ENCODE measurements at places on chromosomes 4 and X. TPM values are rescaled to one million over a fixed set of nuclear protein-coding genes. Genes with fewer than 3 reads are reported as not detected.

GRCh38 chr4:7988437-7988836, 48.8 kb upstream of the AFAP1 start:
- DNase-seq: no peak

- no peak for DNase-seq
These were observed 495.4 kb downstream of the NAP1L3 start for GRCh38 chrX:93177930-93178329.

SH3TC1 gene
- 10.3 TPM for total RNA-seq

RP2 gene
- total RNA-seq: 12.1 TPM

DNA sequence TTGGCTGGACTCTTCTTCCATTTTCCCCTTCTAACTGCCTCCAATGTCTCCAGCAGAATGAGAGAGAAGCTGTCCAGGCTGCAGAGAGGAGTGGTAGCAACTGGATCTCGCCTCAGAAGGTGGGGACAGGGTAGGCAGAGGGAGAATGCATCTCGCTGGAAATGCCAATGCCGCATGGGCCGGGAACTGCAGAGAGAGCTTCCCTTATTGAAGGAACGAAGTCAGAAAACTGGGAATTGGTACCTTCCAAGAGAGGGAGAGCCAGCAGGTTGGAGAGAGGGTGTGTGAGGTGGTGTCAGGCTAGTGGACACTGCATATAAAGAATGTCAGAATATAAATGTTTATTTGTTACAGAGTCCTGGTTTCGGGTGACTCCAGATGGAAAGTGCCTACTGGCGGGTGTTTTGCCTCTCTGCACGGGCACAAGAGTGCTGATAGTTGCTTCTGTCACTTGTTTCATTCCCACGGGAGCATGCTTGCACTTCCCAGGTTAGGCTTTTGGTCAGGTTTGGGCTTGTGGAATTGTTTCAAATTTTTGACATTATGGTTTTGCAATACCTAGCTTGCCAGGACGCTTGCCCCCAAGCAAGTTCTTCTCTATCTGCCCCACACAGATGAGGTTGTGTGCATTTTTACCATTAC, 156.8 kb upstream of the STS start:
- DNase-seq: no peak

- DNase-seq: no peak
These were observed 233.9 kb upstream of the CXXC4 start for GRCh38 chr4:104728380-104729122.

DNA sequence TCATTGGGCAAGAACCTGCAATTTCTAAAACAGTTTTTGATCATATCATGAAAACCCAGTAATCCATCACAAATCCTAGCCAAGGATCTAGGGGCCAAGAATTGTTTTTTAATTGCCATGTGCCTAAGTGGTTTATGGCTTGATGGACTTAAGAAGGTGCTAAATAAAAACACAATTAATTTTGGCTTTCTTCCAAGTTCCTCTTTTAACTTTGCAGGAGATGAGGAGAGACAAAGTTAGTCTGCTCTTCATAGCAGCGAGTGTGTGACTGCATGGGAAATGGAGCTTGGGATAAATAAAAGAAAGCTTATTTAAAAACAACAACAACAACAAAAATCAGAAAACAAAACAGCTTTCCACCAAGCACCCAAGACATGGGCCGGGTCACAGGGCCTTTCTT, 41.4 kb downstream of the ARHGEF9 start:
- no peak for DNase-seq

DNA sequence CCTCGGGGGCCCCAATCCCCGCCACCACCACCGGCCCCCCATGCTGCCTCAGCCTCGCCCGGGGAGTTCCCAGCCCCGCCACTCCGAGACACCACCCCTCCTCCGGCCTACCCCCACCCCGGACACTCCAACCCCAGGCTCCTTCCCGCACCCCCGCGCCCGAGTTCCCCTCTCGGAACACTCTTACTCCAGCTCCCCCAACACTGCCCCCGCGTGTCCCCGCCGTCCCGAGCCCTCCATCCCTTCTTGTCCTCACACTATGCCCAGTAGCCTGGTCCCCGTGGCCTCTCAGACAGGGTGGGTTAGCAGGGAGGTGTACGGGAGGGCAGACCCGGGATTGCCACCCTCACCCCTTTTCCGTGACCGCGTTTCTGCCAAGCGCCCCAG, 276.1 kb downstream of the BCOR start:
- no peak for DNase-seq

DNA sequence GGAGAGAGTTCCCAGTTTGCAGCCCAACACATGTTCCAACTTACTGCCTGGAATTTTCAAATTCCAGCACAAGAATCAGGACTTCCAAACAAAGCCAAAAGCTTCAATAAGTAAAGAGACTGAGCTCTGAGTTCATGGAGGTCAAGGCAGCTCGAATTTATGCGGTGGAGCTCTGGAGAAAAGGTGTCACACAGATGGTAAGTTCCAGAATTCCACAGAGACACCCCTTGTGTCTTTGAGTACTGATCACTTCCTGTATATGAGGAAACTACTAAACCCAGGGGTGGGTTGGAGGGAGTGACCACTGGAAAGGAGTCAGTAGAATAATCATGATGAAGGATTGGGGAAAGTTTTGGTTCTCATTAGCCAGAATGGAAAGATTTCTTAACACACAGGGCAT, 118.5 kb upstream of the GUCY1A1 start:
- no peak for DNase-seq

DNA sequence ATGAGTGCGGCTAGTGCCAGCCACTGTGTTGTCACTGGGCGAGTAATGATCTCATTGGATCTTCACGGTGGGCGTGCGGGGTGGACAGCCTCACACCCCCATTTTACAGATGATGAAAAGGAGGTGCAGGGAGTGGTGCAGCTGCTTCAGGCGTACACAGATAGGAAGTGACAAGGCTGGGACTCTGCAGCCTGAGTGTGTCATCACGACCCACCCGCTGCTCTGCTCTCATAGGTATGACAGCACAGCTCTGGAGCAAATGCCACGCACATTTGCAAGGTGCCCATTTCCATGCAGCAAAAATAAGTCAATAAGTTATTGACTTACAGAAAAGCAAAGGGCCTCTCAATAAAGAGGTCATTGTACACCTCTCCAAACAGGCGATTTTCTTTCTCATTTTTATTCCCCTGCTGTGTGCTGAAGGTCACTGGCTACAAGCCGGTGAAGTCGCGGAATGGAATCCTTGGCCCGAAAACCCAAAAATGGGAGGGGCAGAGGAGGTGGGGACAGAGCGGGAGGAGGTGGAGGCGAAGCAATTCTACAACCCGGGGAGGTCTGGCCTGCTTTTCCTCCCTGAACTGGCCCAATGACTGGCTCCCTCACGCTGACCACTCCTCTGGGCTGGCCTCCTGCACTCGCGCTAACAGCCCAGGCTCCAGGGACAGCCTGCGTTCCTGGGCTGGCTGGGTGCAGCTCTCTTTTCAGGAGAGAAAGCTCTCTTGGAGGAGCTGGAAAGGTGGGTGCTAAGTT, at the start of gene SOD3:
Gene SOD3, plus strand, starts transcription at position 658 of the 750 bp plus-strand sequence. CDS start 3,949 bp downstream, outside the sequence.
- DNase-seq: peak; percentile 84

EPHA5 gene
- total RNA-seq: 0.06 TPM

AFM gene
- not detected for total RNA-seq

GAGE12J gene
- total RNA-seq: not detected

RAI2 gene
- total RNA-seq: 20.7 TPM

DNA sequence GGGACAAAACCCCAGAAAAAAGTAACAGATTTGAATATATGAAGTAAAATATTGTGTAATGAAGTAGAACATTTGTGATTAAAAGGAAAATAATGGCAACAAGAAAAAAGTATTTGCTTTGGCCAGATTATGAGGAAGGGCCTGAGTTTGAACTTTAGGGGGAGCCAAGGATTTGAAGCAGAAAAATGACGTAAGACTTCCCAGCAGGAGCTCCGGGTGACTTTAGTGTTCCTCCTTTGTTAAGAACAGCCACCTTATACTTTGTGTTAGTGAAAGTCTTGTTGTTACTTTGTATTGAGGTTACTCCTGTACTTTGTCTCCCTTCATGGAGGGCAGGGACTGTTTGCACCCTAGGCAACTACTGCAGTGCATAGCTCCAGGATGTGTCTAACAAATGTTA, 41.1 kb downstream of the DCUN1D4 start:
- DNase-seq: no peak

MAGED4B gene
- 3.7 TPM for total RNA-seq

CYLC1 gene
- total RNA-seq: not detected

DNA sequence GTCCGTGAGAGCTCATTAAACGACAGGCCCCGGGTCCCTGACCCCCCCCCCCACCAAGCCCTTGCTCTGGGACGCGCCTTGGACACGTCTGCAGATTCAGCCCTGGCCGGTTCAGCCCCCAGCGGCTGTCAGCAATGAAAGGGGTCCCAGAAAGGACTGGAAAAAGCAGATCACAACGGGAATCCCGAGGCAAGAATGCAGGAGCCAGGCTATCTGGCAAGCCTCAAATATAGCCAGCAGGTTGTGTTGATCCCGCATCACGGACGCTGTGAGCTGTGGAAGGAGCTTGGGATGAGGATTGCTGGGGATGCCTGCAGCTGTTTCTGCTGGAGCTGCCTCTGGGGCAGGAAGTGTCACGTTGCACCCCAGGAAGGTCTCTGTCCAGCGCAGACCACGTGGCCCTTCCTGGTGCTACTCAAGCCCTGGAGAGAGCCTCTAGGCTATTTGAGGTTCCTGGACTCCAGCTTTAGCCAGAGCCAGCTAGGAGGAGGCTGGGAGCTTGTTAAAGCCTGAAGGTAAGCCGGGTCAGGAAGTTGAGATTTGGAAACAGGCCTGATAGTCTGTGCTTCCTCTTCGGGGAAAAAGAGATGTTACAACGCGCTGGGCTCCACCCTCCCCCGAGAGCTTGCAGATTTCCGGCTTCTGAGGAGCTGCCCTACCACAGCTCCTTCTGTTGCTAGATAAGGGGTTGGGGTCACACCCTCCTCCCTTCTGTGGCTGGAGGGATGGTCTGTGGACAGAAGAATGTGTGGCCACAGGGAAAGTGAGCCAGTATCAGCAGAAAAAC, 19.3 kb upstream of the CSF2RA start:
- DNase-seq: peak; percentile 38

GRCh38 chr4:168128601-168129000, 36.3 kb downstream of the ANXA10 start:
- DNase-seq: no peak

- no peak for DNase-seq
These were observed 173.7 kb downstream of the VSIG4 start for GRCh38 chrX:65866146-65866545.

DNA sequence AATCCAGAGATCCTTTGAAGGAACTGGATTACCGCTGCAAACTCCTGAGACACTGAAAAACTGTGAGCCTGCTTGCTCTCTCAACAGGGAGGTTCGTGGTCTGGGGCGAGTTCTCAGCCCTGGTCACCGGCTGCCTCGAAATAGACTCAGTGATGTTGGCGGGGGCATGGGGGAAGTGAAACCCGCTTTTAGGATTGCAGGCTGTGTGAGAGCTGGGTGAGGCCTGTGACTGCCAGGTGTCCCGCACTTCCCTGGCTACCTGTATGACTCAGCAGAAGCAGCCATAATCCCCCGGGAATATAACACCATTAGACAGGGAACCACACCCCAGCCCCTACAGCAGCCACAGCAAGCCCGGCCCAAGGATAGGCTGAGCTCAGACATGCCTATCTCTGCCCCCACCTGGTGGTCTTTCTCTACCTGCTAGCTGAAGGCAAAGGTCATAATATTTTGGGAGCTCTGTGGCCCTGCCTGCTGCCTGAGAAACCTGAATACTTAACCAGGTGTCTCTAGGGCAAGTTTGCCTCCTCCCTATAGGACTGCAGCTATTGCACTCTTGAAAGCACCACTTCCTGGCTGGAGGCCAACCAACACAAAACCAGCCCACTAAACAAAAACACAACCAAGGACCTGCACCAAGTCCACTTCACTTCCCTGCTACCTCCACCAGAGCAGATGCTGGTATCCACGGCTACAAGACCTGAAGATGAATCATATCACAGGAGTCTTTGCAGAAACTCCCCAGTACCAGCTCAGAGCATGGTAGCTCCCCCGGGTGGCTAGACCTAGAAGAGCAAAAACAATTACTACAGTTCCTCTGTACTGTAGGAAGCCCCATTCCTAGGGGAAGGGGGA, 202.0 kb downstream of the RRAGB start:
- DNase-seq: peak; percentile 22

RBMXL3 gene
- not detected for total RNA-seq

DNA sequence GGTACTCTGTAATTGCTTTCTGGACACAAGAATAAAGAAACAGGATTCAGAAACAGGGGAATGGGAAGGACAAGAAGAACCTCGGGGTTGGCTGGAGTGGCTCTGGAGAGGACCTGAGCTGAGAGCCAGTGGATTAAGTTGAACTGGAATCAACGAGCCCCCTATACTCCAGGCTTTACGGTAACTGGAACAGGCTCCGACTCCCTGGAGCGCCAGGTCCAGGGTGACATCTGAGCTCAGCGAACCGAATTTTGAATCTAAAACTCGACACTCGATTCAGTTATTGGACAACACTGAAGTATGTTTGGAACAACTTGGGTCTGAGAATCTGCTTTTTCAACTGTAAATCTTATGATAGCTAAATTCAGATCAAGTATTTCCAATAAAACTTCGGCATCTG, 23.9 kb downstream of the HMX1 start:
- no peak for DNase-seq

MAGIX gene
- total RNA-seq: 9.5 TPM

DNA sequence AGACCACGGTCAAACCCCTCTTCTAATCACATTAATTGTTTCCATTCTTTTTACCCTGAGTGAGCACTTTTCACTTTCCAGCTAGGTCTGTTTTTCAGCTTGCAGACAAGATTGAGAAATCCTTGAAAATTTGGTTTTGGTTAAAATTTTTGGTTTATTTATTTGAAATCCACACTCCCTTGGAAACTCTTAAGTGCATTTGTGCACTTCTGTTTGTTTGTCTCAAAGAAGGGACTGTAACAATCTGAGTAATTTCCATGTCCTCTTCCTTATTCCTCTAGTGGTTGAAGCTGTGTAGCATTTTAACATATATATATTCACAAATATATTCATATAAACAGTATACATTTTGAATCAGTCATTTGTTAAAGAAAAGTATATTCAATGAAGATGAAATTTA, 333.3 kb downstream of the ANK2 start:
- no peak for DNase-seq

DNA sequence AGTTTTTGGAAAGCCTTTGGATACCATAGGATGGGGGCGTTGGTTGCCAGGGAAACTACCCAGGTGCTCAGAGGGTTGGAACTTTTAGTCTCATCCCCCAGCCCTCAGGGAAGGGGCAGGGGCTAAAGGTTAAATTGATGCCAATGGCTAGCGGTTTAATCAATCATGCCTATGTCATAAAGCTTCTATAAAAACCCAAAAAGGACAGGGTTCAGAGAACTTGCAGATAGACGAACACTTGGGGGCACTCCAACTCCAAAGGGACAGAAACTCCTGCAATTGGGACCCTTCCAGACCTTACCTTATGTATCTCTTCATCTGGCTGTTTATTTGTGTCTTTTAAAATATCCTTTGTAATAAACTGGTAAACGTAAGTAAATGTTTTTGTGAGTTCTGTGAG, 30.0 kb upstream of the GPR173 start:
- DNase-seq: no peak

GRCh38 chr4:36056136-36056535, 188.2 kb downstream of the ARAP2 start:
- DNase-seq: peak; percentile 44

LRAT gene
- 0.14 TPM for total RNA-seq

DNA sequence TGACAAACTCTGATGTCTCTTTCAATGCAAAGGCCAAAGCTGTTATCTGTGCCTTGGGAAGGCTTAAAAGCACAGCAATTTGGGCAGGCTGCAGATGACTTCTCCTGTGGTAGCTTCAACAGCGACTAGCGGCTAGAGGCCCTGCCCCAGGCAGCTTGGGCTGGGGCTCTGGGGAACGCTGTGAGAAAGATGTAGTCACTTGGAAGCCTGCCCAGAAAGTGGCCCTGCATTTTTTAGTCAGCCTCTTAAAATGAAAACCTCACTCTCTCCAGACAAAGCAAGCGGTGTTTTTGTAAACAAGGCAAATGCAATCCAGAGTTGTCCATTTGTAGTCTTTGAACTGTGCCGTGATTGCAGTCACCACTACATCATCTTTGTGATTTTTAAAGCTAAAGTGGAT, 27.5 kb downstream of the PCYT1B start:
- DNase-seq: no peak

All from mucosa of descending colon (tissue), 3 donors.